ENCODE measurements at places on chromosomes 13 and 19. TPM values are rescaled to one million over a fixed set of nuclear protein-coding genes. Genes with fewer than 3 reads are reported as not detected.

Gene MUC16
- total RNA-seq, result under 0.01 TPM

Gene C13orf42
- not detected for total RNA-seq

Gene ARHGEF18
- total RNA-seq, result 20.7 TPM

Gene DOCK6
- 20.7 TPM for total RNA-seq

Gene ZNF230
- total RNA-seq, result 9.9 TPM

Gene CDC42EP5
- 31.4 TPM for total RNA-seq

Gene SMIM44
- total RNA-seq, result not detected

Gene ATP8B3
- 1.4 TPM for total RNA-seq

Gene SSC5D
- 24.4 TPM for total RNA-seq

Gene ZNF835
- 4.3 TPM for total RNA-seq

Gene ZIC5
- not detected for total RNA-seq

Gene RNASEH2A
- 9.5 TPM for total RNA-seq

Gene GAPDHS
- total RNA-seq, result not detected

Gene FXYD7
- 0.26 TPM for total RNA-seq

Gene FCAR
- total RNA-seq, result not detected

Gene DNAJC3
- 71.3 TPM for total RNA-seq

Gene CACTIN
- 11.1 TPM for total RNA-seq

Gene CD22
- 8.8 TPM for total RNA-seq

Gene USHBP1
- total RNA-seq, result 6.0 TPM
